Suprapubic skin (tissue), 4 donors: ENCODE measurements at places on chromosomes 4 and X. TPM values are rescaled to one million over a fixed set of nuclear protein-coding genes. Genes with fewer than 3 reads are reported as not detected.
A peak's percentile ranks its signal among the peaks of the same experiment; 100 is the strongest.

DNA sequence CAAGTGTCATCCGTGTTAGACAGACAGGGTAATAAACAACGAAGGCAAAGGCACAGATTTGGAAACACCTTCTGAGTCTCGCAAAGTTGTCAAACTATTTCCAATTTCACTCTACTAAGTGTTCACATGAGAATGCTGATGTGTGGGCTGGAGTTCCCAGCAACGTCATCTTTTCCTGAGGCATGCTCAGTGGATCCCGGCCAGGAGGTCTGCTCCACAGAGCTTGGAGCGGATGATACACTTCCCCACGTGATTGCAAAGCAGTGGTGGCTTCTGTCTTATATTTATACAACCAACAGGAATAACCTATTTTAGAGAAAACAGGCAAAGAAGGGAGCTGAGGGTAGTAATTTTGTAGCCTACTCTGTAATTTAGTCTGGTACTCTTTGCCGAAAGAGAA, 40.1 kb upstream of the PDK3 start:
- peak overlapping the region; percentile 59 for H3K27ac ChIP-seq
- no peaks in the 10 kb centered on the region for H3K27me3 ChIP-seq
- peak; percentile 77 for DNase-seq

DNA sequence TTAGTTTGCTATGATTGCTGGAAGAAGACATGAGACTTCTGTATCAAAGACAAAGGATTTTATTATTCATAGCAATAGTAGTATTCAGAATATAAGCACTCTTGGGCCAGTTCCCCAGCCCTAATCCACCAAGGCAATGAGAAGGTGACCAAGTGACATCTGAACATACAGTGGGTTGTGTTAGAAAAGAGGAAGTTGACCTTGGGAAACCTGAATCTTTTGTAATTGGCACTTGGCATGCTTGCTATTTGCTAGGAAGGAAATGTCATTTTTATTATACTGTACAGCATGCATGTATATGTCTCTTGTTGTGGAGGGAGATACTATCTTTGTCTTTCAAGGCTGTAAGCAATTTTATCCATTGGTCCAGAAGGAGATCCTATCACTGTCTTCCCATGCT, 216.1 kb upstream of the FAT1 start:
- no peaks in the 10 kb centered on the region for H3K36me3 ChIP-seq
- DNase-seq: no peak
- H3K27me3 ChIP-seq: no peaks in the 10 kb centered on the region
- H3K4me1 ChIP-seq: peaks cover 7% of the 10 kb centered on the region
- H3K4me3 ChIP-seq: no peak overlapping the region

DNA sequence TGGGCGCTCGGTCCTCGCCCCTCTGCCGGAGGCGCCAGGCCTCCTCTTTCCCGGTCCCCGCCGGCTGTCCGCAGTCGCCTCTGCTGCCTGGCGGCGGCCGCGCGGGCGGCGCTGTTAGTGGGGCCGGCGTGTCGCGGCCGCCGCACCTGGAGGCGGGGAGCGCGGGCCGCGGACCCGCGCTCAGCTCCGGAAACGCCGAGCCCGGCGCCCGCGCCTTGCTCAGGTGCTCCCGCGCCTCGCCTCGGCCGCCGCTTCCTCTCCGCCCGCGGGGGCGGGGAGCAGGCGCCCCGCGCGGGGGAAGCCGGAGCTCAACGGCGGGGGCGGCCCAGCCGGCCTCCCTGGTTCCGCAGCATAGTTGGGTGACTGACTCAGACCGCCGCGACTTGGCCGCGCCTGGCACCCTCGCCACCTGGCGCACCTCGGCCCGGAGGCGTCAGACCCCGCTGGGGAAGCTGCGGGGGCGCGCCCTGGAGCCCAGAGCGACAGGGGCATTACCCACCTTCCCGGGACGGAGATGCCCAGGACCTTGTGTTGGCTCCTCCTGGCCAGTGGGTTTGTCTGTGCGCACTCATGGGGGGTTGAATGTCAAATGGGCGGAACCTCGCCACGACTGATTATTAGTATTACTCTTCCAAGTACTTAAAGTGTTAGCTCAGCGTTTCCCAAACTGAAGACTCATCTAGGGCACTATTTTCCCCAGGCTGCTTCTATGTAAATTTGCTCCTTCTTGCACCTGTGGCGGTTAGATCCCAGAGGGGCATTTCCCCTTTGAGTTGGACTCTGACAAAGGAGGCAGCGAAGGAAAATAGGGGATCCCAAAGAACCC, at the start of gene ARAP2:
Gene ARAP2 (minus strand): TSS at position 258 of the 826 bp plus-strand sequence. CDS start 15,028 bp downstream, outside the sequence.
- DNase-seq: no peak
- peaks cover 20% of the 10 kb centered on the region for H3K4me1 ChIP-seq
- no peaks in the 10 kb centered on the region for H3K27me3 ChIP-seq
- H3K36me3 ChIP-seq: no peaks in the 10 kb centered on the region
- H3K4me3 ChIP-seq: peak within 1 kb of the TSS; percentile 87

DNA sequence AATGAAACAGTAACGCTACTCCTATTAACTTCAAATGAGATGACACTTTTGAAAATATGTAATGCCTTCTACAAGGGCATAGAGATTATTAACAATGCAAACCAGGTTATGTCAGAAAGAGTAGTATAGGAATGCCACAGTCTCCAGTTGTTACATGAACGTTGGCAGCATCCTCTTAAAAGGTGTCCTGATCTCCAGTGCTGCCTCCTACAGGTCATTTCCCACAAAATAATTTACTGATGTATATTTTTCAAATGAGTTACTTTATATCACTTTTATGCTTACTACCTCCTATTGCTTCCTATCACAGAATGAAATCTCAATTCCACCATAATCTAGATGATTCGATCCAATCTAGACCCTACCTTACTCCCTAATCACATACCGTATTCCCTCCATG, 195.2 kb upstream of the EPHA5 start:
- DNase-seq: no peak
- no peaks in the 10 kb centered on the region for H3K36me3 ChIP-seq
- no peaks in the 10 kb centered on the region for H3K4me1 ChIP-seq
- no peaks in the 10 kb centered on the region for H3K27me3 ChIP-seq
- H3K27ac ChIP-seq: no peak overlapping the region

- H3K36me3 ChIP-seq: no peaks in the 10 kb centered on the region
- peaks cover 40% of the 10 kb centered on the region for H3K4me1 ChIP-seq
- DNase-seq: no peak
- H3K4me3 ChIP-seq: peak overlapping the region; percentile 67
These were observed 2.6 kb downstream of the ARHGAP10 start for GRCh38 chr4:147734496-147734895.

- H3K4me3 ChIP-seq: no peak overlapping the region
- H3K27me3 ChIP-seq: no peaks in the 10 kb centered on the region
- no peaks in the 10 kb centered on the region for H3K4me1 ChIP-seq
- no peak for DNase-seq
- no peak overlapping the region for H3K27ac ChIP-seq
These were observed 718 bp downstream of the RAB40A start for GRCh38 chrX:103518571-103518970.

ANK2 gene
- total RNA-seq: 8.1 TPM

VCX gene
- not detected for total RNA-seq

SATL1 gene
- total RNA-seq: 0.45 TPM

DNA sequence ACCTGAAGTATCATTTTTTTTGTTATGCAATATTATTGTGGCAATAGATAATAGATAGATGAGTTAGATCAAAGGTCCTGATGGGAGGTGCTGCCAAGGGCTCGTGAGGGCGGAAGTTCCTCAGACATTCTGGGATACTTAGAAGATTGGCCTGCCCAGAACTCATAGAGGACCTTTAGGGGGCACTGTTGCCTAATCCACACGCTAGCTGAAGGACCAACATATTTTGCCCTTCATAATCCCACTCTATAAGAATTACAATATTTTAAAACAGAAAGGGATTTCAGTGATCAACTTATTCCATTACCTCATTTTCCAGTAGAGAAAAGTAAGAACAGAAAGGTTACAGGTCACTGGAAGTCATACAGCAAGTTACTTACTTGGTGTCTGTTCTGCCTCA, 22.9 kb upstream of the COX7B2 start:
- H3K27ac ChIP-seq: no peak overlapping the region
- no peaks in the 10 kb centered on the region for H3K27me3 ChIP-seq
- no peak overlapping the region for H3K4me3 ChIP-seq
- no peak for DNase-seq

GRCh38 chrX:50638123-50638522, 167.5 kb upstream of the DGKK start:
- H3K36me3 ChIP-seq: no peaks in the 10 kb centered on the region
- no peak overlapping the region for H3K4me3 ChIP-seq
- H3K27me3 ChIP-seq: no peaks in the 10 kb centered on the region
- no peak for DNase-seq
- no peak overlapping the region for H3K27ac ChIP-seq

GRCh38 chr4:53199356-53199755, 166.5 kb downstream of the SCFD2 start:
- H3K27me3 ChIP-seq: no peaks in the 10 kb centered on the region
- no peak for DNase-seq
- H3K4me1 ChIP-seq: no peaks in the 10 kb centered on the region
- H3K27ac ChIP-seq: no peak overlapping the region

- no peak overlapping the region for H3K4me3 ChIP-seq
- H3K36me3 ChIP-seq: no peaks in the 10 kb centered on the region
- no peak overlapping the region for H3K27ac ChIP-seq
These were observed 194.4 kb upstream of the RPL34 start for GRCh38 chr4:108425988-108426387.

TLL1 gene
- total RNA-seq: 10.4 TPM

SCD5 gene
- 6.4 TPM for total RNA-seq

TEX13C gene
- not detected for total RNA-seq

DSPP gene
- not detected for total RNA-seq

- DNase-seq: no peak
- no peaks in the 10 kb centered on the region for H3K27me3 ChIP-seq
- no peaks in the 10 kb centered on the region for H3K4me1 ChIP-seq
- H3K4me3 ChIP-seq: no peak overlapping the region
- H3K36me3 ChIP-seq: no peaks in the 10 kb centered on the region
These were observed 66.7 kb upstream of the PJA1 start for GRCh38 chrX:69231903-69232302.

- no peak for DNase-seq
- H3K4me1 ChIP-seq: peaks cover 5% of the 10 kb centered on the region
- H3K27me3 ChIP-seq: no peaks in the 10 kb centered on the region
- H3K27ac ChIP-seq: peak overlapping the region; percentile 6
- no peak overlapping the region for H3K4me3 ChIP-seq
- H3K36me3 ChIP-seq: no peaks in the 10 kb centered on the region
These were observed 4.5 kb downstream of the C1GALT1C1 start for GRCh38 chrX:120625371-120625770.

DNA sequence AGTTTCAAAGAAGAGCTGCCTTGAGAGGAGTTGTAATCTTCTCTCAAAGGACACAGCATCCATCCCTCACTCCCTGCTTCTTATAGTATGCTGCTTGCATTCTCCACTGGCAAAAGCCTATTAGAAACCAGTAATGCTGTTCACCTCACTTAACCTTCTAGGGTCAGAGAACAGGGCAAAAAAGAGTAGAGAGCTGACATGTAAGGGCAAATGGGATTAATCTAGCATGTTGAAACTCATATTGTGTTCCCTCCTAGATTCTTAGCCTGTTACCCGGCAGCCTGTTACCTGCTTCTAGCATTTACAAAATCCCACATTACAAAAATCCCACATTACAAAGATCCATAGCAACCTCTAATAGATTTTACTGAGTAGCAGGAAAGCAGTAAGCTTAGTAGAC, 244.7 kb downstream of the SLC7A11 start:
- DNase-seq: no peak
- no peak overlapping the region for H3K27ac ChIP-seq
- H3K36me3 ChIP-seq: no peaks in the 10 kb centered on the region
- no peak overlapping the region for H3K4me3 ChIP-seq

FAM149A gene
- 3.9 TPM for total RNA-seq

DNA sequence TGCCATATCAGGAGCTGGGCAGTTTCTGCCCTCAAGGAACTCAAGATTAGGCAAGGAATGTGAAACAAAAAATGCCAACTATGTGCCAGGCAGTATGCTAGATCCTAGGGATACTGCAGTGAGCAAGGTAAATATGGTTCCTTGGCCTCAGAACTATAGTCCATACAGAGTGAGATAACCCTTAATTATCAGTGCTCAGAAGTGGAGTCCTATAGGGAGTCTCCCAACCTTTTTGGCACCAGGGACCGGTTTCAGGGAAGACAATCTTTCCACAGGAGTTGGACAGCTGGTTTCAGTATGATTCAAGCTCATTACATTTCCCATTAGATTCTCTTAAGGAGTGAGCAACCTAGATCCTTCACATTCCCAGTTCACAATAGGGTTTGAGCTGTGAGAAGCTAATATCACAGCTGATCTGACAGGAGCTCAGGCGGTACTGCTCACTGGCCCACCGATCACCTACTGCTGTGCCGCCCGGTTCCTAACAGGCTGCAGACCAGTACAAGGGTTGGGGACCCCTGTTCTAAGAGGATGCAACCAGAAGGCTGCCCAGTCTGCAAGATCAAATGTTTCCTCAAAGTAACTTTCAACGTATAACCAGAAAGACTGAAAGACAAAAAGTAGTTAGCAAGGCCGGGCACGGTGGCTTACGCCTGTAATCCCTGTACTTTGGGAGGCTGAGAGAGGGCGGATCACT, 1.7 kb upstream of the SRP72 start:
- no peaks in the 10 kb centered on the region for H3K27me3 ChIP-seq
- no peak for DNase-seq
- H3K4me1 ChIP-seq: peaks cover 43% of the 10 kb centered on the region

- no peaks in the 10 kb centered on the region for H3K4me1 ChIP-seq
- H3K36me3 ChIP-seq: peaks cover 68% of the 10 kb centered on the region
- no peak for DNase-seq
- no peaks in the 10 kb centered on the region for H3K27me3 ChIP-seq
- no peak overlapping the region for H3K4me3 ChIP-seq
These were observed 22.4 kb downstream of the NUP54 start for GRCh38 chr4:76125816-76126215.

DNA sequence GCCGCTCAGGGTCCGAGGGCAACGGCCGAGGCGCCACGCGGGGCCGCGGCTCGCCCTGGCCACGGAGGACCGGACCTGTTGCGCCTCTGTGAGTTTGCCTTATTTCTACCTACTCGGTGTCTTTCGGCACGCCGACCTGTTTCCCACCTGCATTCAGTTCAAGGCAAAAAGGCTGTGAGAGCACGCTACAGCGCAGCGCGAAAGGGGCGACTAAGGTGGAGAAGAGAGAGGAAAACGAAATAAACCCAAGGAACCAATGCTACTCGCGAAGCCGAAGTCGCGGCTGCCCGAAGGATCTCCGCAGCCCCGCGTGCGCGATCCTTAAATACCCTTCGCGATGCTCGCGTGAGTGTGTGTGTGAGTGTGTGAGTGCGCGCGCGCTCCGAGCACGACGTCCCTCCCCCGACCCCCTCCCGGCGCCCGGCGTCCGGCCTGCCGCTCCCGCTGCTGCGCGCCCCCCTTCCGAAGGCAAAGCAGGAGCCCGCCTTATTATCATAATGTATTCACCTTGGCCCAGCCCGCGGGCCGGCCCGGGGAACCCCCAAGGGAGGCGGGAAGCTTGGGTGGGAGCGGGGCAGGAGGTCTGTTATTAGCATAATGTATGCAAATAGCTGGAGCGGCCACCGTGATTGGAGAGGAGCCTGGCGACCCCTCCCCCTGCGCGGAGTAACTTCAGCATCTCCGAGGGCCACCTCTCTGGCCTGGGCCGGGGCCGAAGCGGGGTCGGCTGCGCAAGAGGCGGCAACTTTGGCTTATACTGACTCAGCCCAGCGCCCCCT, at the start of gene COL25A1:
Gene COL25A1 (minus strand): TSS at position 298 of the 779 bp plus-strand sequence.
- H3K36me3 ChIP-seq: no peaks in the 10 kb centered on the region
- DNase-seq: no peak
- H3K4me1 ChIP-seq: peaks cover 15% of the 10 kb centered on the region
- H3K27ac ChIP-seq: no peak within 1 kb of the TSS

HEPH gene
- 9.3 TPM for total RNA-seq
